GM20000 (cell line): ENCODE measurements at places on chromosomes 5 and 9.

DNA sequence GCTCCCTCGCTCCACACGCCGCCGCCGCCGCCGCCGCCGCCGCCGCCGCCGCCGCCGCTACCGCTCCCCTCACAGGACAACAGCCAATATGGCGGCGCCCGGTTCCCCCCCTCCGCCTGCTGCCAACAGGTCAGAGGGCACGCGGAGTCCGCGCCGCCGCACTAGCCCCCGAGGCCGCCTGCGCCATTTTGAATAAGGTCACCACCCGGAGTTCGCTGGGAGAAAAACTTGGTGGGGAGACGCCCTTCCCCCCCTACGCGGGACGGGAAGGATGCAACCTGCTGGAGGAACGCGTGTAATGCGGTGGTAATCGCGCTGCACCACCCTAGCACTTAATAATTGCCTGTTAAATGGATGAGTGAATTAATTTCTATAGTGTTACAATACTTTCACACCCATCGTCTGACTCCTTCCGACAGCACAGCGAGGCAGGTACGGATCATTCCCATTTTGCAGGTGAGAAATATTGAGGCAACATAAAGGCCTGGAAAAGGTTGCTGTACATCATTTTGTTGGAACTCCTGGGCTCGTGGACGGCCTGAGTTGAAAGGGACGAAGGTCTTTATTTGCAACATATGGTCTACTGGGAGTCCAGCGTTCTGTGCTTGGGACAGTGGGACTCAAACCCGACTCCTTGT, at the start of gene FAM193B:
Gene FAM193B (minus strand): TSS at position 90 of the 638 bp plus-strand sequence. CDS start 105 bp downstream, outside the sequence.
- DNase-seq, result peak; percentile 100

DNA sequence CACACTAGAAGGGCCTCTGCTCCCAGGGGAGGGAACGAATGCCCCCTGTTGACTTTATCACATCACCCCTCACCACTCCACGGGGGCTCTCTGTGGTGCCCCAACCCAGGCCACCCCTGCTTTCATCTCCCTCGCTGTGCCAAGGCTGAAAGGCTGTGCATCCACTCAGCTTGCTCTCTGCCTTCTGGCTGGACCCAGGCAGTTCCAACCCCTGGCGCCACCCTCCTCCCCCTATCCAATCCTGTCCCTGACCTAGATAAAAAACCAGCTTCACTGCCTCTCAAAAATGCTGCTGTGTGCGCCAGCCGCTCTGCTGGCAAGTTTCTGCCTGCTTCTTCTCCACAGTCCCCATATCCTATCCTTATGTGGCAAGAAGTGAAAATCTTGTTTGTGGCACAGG, 22.4 kb upstream of the CORO2A start:
- no peak for DNase-seq

GRCh38 chr5:81795666-81796065, 44.8 kb upstream of the SSBP2 start:
- no peak for DNase-seq

DNA sequence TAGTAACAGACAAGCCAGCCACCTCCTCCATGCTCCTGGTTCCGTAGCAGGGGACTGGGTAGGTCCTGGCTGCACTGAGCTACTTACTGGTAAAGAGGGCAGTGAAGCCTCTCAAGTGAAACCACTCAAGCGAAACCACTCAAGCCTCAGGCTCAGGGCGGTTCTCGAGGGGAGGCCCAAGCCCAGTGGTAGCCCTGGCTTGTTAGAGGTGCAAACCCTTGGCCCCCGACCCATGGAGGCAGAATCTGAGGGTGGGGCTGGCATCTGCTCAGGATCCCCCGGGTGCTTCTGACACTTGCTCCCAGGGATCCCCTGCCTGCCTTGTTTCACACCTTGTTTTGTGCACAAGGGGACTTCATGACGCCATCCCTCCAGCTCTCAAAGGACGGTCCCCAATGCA, 76.5 kb upstream of the OLFM1 start:
- no peak for DNase-seq

- no peak for DNase-seq
Observed at GRCh38 chr5:89929173-89929572, 480.4 kb downstream of the CETN3 start.

- no peak for DNase-seq
Observed at GRCh38 chr5:154534457-154535050, 56.5 kb upstream of the HAND1 start.

GRCh38 chr9:21042466-21042865, 11.0 kb upstream of the HACD4 start:
- no peak for DNase-seq

DNA sequence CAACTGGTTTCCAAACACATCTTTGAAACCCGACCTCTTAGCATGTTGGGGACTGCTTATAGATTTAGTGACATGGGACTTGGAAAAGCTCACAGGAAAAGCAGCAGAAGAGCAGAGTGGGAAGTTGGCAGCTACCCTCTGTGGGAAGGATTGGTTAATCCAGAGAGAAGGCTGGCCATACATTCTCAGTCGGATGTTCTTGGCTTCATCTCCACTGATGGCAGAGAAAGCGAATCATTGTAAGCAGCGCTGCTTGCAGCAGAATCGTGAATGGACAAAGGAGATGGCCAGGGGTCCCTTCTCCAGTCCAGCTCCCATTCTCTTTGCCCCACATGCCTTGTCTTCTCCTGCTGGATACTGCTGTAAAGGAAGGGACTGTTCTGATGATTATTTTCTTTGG, 62.7 kb downstream of the MEGF10 start:
- no peak for DNase-seq

- no peak for DNase-seq
Observed at GRCh38 chr5:150619359-150620230, 20.9 kb upstream of the SYNPO start.

DNA sequence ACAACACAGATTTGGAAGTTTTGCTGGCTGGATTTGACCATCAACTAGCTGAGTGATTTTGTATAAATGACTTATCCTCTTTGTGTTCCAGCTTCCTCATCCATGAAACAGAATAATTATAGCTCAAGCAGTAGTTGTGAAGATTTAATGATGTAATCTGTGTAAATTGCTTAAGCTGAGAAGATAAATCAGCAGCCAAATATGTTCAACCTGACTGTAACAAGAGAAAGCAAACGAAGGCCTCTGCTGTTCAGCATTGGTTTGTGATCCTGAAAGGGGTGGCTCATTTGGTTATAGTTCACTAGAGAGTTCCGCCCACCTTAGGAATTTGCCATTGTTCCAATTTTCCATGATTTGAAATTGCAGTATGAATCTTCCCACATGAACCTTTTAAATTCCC, 75.7 kb upstream of the CCDC112 start:
- no peak for DNase-seq

DNA sequence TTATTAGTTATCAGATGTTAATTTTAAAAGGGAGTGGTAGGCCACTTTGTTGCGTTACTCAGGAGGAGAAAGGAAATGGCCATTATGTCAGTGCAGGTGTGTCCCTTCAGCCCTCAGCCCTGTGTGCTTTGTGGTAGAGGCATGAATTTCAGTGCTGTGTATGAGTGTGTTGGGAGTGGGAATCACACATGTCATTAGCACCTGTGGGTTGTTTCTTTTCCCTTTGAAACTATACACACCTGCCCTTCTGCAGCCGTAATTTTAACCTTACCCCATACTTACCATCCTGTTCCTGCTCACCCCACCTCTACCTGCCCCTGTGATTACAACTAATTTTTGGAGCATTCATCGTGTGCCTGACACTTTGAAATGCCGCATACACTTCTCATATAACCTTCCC, 156.4 kb downstream of the ARHGAP26 start:
- no peak for DNase-seq

- no peak for DNase-seq
Observed at GRCh38 chr9:107704774-107705173, 215.2 kb upstream of the KLF4 start.

DNA sequence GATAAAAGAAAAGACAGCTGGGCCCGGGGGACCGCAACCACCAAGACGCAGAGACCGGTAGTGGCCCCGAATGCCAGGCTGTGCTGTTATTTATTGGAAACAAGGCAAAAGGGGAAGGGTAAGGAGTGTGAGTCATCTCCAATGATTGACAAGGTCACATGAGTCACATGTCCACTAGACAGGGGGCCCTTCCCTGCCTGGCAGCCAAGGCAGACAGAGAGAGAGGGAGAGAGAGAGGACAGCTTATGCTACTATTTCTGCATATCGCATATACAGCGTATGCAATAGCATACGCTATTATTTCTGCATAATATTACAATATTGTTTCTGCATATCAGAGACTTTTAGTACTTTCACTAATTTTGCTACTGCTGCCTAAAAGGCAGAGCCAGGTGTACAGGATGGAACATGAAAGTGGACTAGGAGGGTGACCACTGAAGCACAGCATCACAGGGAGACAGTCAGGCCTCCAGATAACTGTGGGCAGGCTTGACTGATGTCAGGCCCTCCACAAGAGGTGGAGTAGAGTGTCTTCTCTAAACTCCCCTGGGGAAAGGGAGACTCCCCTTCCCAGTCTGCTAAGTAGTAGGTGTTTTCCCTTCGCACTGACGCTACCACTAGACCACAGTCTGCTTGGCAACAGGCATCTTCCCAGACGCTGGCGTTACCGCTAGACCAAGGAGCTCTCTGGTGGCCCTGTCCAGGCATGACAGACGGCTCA, 50.3 kb downstream of the RFX3 start:
- DNase-seq, result no peak

- DNase-seq, result no peak
Observed at GRCh38 chr9:36194326-36195000, 3.7 kb downstream of the CLTA start.

DNA sequence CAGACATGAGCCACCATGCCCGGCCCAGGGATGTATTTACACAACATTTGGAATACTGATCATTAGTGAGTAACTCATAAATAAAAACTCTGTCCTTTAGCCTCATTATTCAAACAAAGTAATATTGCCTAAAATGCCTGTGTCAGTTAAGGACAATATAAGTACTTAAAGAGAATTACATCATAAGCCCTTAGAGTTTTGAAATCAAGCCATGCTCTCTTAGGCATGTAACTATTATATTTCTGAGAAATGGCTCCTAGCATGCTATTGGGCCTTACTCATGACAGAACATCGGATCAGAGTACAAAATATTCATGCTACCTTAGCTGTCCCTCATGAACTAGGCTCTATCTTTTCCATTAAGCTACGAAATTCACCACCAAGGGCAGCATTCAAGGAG, 309.3 kb downstream of the CHSY3 start:
- DNase-seq, result no peak

GRCh38 chr9:4740388-4740637, 689 bp downstream of the AK3 start:
- no peak for DNase-seq
